Right hindlimb (tissue), 1 donor: ENCODE measurements at places on chromosomes 7 and 10.

- DNase-seq = no peak
Observed at GRCh38 chr7:1066242-1066588, 21.7 kb upstream of the GPER1 start.

GRCh38 chr10:8778713-8779112 lies 724.2 kb downstream of the GATA3 start:
- no peak for DNase-seq

DNA sequence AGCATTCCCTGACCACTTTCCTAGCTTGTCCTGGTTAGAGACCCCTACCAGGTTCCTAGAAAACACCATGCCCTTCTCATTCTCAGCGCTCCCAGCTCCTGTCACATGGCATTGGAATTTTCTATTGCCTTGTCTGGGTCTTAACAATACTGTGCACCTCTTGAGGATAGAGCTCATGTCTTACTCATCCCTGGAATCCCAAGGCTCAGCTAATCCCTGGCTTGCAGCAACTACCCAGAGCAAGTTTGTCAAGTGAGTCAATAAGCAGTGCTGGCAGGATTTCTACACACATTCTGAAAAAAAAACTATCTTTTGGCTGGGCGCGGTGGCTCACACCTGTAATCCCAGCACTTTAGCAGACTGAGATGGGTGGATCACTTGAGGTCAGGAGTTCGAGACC lies 11.7 kb upstream of the PRDX3 start:
- DNase-seq = no peak

- no peak for DNase-seq
Observed at GRCh38 chr10:120614680-120615079, 157.7 kb downstream of the PLPP4 start.

- no peak for DNase-seq
Observed at GRCh38 chr10:131195558-131196159, 115.9 kb downstream of the TCERG1L start.

DNA sequence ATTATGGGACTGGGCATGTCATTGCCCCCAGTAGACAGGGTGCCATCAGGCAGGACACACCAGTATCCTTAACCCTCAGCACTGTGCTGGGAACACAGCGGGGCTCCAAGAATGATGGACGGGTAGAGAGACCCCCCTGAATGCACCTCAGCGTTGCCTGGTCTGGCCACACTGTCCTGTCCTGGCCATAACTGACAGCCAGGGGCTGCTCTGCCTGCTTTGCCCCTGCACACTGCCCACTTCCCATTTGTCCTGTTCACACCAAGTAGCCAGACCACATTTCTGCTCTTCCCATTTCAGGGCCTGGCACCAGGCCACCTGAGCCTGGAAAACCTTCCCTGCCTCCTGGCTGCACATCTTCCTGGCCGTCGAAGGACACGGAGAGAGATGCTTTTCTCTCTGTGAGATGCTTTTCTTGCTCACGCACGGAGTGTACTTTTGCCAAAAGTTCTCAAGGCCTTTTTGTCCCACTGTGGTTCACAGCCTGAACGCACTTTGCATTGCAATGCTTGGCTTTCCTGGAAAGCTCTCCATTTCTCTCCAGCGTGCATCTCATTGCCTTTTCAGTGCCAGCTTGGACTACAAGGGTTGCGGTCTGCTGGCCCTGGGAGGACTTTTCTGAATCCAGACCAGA lies 131.0 kb upstream of the EEPD1 start:
- DNase-seq = peak; percentile 76

- DNase-seq = no peak
Observed at GRCh38 chr7:100706672-100707311, 871 bp downstream of the POP7 start.

DNA sequence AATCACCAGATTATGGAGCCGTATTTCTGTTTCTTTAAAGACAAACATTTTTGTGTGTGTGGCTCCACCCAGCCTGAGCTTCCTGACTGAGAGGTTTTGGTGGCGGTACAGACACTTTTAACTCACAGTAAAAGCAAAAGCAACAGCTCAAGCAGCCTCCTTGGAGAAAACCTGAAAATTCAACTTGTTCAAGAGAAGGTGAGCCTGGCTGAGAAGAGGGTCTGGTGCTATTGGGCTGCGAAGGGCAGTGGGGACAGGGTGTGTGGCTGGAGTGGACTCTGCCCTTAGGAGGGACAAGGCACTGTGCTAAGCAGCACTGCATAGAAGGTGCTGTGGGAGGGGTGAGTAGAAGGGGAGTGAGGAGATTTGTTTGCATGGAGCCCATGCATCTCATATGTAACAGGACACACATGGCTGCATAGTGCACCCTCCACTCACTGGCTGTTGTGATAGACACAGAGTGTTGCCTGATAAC lies at the start of gene GIMAP7:
Gene GIMAP7, plus strand, starts transcription at position 125 of the 475 bp plus-strand sequence. CDS start 5,103 bp downstream, outside the sequence.
- DNase-seq = no peak

DNA sequence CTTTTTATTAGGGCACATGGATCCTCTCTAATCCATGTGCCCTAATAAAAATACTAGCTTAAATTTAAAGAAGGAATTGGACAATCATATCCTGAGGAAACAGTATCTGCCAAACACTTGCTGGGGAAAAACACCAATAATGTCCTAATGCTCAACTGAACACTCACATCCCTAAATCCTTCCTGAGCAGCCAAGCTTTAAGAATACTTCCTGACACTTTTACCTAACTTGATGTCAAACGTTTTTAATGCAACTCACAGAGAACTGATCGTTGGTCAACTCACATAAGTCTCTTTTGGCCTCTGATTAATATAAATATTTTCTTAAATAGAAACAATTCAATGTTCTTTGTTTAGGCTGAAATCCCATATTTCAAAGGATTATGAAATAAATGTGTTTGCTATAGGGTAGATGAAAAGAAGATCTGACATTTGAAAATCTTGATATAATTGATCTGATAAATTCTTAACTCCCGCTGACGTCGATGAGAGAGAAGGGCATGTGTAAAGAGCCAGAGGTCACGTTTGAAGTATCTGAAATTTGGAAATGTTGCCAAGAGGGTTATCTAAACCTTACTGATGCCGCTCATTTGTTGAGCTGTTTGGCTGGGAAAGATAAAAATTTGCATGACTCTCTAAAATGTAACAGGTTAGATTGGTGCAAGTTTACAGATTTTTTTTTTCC lies 122.8 kb upstream of the RHOBTB1 start:
- DNase-seq = no peak

GRCh38 chr10:56258378-56258777 lies 102.7 kb downstream of the ZWINT start:
- DNase-seq = no peak

DNA sequence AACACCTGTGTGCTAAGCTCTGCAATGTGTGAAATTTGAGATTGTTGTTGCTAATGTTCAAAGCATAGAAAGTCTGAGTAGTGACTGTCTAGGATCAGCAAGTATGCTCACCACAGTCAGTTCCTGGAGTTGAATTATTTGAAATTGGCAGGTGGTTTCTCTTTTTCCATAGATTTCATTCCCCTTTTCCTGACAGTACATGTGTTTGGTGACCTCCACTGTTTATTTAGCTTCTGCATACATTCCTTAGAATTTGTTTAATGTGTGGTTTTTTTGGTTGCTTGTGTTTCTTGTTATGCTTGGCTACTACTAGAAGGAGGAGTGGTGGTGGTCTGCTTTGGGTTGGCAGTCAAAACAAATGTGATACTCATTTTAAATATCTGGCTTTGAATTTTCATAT lies 52.3 kb downstream of the FOXP2 start:
- DNase-seq = peak; percentile 17

DNA sequence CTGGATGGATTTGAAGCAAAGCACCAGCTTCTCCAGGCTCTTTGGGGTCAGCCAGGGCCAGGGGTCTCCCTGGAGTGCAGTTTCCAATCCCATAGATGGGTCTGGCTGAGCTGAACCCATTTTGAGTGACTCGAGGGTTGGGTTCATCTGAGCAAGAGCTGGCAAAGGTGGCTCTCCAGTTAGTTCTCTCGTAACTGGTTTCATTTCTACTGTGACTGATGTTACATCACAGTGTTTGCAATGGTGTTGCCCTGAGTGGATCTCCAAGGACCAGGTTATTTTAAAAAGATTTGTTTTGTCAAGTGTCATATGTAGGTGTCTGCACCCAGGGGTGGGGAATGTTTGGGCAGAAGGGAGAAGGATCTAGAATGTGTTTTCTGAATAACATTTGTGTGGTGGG lies 14.2 kb downstream of the LEP start:
- no peak for DNase-seq

DNA sequence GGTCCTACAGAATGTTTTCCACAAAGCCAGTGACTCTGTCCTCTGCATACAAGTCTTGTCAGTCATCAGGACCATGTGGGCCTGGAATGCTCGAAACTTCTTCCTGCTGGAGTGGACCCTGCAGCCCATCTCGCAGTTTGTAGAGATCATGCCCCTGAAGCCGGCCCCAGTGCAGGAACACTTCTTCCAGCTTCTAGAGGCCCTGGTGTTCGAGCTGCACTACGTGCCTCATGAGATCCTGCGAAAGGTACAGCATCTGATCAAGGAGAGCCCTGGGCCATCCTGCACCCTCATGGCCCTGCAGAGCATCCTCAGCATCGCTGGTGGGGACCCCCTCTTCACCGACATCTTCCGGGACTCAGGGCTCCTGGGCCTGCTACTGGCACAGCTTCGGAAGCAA lies 46.5 kb downstream of the WDFY4 start:
- DNase-seq = no peak

- DNase-seq = peak; percentile 45
Observed at GRCh38 chr7:96238474-96238873, 83.4 kb downstream of the SLC25A13 start.

GRCh38 chr7:20200361-20200760 lies 16.8 kb downstream of the MACC1 start:
- no peak for DNase-seq

- DNase-seq = no peak
Observed at GRCh38 chr10:130580975-130581374, 444.8 kb downstream of the GLRX3 start.

- DNase-seq = no peak
Observed at GRCh38 chr10:37734971-37735370, 122.4 kb downstream of the ZNF248 start.

GRCh38 chr7:71208881-71209280 lies 76.9 kb downstream of the GALNT17 start:
- DNase-seq = no peak

DNA sequence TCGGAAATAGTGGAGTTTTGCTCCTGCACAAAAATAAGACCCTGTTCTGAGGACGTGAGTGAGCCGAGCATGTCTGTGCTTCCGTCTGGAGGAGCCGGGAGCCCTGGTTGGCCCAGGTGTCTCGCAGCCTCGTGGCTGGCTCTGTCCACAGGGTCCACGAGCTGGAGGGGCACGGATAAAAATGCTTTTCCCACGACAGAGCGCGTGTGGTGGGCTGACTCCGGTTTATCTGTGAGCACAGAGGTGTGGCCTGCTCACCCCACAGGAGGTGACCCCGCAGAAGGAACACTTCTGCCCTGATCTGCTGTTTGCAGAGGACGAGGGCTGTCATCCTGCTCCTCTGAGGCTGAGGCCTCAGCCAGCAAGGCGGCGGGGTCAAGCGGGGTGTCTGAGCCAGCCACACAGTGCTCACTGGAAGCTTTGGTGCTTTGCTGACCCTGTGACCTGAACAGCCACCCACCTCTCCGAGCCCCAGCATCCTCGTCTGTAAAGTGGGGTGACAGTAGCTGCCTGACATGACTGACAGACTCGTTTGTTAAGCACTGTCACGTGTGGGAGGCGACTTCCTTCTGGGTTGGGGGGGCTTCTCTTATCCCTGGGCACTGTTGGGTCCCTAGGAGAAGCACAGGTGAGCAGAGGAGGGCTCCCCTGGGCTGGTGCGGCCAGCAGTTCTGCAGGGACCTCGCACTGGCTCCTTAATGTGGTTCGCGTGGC lies 162.5 kb downstream of the DNAJB6 start:
- no peak for DNase-seq

DNA sequence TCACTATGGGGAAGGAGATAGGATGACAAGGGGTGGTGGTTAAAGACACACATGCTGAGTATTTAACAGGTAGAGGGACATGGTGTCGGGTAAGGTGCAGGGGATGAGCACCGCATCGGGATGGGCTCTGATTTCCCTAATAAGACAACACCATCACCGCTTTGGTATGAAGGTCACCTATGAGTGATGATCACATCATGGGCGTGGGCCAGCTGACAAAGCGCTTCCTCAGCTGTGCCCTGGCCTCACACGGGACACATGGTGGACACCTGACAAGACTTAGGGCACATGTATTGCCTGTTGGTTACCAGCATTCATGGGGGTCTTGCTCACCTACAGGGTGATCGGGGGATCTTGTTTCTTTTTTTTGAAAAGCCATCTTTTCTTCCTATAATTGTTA lies 12.8 kb downstream of the C7orf57 start:
- DNase-seq = no peak

- no peak for DNase-seq
Observed at GRCh38 chr7:52727632-52728031, 307.8 kb upstream of the POM121L12 start.

GRCh38 chr10:124265391-124265745 lies 153.4 kb downstream of the OAT start:
- no peak for DNase-seq

GRCh38 chr7:35753761-35754603 lies 46.9 kb upstream of the SEPTIN7 start:
- peak; percentile 54 for DNase-seq

DNA sequence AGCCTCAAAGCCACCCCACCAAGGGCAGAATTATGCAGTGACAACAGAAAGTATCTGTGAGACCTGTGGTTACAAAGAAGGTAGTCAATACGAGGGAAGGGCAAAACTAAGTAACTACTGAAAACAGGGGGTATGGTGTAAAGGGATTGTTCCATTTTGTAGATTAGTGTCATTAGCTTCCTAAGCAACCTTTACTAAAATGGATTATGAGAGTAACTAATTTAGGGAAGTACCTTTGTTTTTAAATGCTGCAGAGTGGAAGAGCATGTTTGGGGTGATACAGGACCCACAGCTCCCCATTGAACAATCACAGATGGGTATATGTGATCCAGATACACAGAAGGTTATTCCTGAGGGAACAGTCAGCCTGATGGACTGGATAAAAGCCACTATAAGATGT lies 51.3 kb upstream of the TAC1 start:
- DNase-seq = no peak

DNA sequence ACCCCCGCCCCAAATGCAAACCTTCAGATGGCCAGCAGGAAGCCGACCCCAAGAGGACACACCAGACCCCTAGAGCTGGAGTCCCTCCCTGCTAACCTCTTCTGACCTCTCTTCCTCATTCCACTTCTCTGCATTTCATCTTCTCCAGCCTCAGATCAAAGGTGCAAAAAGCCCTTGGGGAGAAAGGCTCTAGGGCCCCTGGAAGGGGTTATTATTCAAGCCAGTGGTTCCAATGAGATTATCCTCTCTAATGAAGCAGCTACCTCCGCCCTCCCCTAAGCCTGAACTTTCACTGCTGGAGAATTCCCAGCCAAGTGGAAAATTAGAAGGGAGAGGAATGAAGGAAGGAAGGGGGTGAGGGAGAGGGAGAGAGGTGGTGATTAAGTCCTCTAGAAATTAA lies 343.9 kb downstream of the PLXNA4 start:
- DNase-seq = no peak

- peak; percentile 66 for DNase-seq
Observed at GRCh38 chr10:59337201-59337652, 25.1 kb downstream of the FAM13C start.

- DNase-seq = no peak
Observed at GRCh38 chr10:442209-442608, 247.3 kb downstream of the DIP2C start.

GRCh38 chr10:45280113-45280760 lies 35.2 kb downstream of the OR13A1 start:
- no peak for DNase-seq

- no peak for DNase-seq
Observed at GRCh38 chr7:93298671-93299070, 66.5 kb downstream of the VPS50 start.
